ENCODE measurements at places on chromosomes 1 and 21. TPM values are rescaled to one million over a fixed set of nuclear protein-coding genes. Genes with fewer than 3 reads are reported as not detected.

DNA sequence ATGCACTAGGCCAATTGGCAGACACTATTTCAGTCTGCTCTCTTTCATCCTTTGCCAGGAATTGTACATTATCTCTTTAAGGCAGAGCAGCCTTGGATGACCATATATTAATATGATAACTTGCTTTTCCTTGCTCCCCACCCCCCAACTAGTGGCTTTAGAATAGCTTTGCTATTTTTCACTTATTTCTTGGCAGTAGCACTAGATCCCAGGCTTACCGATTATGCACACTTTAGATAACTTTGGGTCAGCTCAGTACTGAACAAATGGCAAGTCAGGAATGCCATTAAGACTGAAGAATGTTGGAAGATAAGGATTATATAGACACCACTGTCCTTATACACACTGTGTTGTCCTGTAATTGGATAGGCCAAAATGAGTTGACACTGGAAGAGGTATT lies 146.4 kb downstream of the FGGY start:
- no peak for DNase-seq

DNA sequence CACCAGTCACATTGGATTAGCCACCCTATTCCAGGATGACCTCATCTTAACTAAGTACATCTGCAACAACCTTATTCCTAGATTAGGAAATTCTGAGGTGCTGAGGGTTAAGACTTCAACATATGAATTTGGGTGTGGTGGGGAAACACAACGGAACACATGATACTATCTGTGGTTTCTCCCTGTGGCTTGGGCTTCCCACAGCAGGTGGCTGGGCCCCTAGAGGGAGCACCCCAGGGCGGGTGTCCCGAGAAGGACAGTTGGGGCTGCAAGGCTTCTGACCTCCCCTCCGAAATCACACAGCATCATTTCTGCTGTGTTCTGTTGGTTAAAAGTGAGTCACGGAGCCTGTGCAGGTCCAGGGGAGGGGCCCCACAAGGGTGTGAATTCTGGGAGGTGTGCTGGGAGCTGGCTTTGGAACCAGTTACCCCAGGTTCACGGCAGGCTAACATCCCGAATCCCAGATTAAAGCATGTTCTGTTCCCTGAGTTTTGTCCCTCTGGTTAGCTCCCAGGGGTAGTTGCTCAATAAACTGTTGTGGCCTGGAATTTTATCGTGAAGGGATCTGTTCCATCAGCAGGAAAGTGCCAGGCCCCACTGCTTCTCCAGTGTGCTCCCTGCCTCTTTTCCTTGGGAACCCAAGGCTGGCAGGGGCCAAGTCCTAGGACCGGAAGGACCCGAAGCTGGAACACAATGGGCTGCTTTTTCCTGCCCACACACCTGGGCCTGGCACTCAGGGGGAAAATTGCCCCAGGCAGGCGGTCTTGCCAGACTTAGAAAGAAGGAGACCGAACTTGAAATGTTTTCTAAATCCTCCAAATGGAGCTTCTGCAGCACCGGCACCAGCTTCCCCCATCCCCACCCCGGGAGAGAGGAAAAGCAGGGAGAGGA lies 154.0 kb upstream of the WNT4 start:
- no peak for DNase-seq

GRCh38 chr1:33918368-33918767 lies 54.5 kb downstream of the HMGB4 start:
- no peak for DNase-seq

GRCh38 chr1:3956527-3957170 lies 56.6 kb upstream of the C1orf174 start:
- DNase-seq: no peak

DNA sequence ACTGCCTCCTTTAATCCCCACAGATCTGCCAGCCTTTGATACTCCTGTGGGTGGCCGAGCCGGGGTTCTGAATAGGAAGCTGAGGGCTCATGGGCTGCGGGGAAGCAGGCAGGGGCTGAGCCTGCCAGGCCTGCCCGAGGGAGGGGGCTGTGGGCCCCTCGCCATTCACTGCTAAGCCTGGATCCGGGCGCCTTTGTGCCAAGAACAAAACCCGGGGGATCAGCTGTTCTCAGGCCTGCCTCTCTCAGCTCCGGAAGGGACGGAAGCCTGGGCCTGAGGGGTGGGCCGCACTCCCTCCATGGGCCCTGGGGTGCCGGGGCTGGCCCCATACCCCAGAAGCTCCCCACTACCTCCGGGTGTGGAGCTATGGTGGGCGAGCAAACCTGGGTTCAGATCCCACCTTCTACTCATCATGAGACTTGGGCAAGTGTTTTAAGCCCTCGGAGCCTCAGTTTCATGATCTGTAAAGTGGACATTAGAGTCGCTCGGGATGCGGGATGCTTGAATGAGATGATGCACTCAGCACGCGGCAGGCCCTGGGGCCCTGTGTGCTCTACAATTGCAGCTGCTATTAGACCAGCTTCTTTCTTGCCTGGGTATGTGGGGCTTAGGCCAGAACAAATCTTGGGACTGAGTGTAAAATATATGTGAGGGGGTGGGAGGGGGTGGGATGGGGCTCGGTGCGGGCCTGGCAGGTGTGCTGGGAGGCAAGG lies 19.2 kb upstream of the EPHA2 start:
- DNase-seq: no peak

DNA sequence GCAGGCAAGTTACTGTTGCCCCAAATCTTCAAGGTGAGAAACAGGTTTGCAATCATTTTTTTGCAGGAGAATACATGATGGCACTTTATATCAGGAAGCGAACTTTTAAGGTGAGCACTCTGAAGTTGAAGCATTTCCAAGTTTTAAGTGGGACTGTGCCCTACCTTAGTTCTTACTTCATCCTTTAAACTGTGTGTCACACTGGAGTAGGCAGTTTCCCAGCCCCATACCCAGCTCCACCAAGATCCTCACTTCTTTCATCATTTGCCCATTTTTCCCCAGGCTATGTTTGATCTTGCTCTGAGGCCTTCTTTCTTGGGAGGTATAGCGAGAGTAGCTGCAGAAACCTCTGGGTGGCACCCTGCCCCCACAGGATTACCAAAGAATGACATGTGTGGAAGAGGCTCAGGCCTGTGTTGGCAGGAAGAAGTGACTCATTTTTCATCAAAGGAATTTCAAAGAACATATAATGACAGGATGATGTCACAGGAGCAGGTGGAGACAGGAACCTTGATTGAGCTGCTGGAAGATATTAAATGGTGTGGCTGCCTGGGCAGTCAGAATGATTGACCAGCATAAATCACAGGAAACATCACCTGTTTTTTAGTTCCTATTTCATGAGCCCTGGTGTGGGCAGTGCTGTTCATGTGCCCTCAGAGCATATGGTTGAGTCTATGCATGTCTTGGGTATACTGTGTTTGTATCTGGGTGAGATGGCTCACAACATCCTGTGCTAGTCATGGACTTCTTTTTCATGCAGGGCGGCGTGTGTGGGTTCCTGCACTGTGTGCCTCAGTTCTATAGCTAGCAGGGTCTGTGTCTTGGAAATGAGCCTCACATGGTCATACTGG lies 20.8 kb upstream of the MACF1 start:
- DNase-seq: no peak

DNA sequence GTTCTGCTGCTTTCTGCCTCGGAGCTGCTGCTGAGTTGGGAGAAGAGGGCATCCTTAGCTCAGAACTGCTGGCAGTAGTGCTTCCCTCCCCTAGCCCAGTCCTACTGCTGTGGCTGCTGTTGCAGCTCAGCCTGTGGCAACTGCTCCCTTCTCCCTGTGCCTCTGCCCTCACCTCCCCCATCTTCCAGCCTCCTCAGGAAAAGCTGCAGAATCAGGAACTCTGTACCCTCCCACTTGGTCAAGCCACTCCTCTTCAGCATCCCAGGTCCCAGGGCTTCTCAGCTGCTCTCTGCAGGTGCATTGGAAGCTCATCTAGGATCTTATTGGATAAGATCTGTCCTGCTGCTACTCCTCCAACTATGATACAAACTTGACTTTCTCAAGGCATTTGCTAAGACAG lies 316.7 kb downstream of the BRINP2 start:
- DNase-seq: no peak

- DNase-seq: no peak
These were observed 25.9 kb downstream of the S100A6 start for GRCh38 chr1:153509729-153510354.

GRCh38 chr1:192378276-192378675 lies 61.5 kb downstream of the RGS21 start:
- DNase-seq: no peak

GRCh38 chr1:67644566-67644965 lies 40.4 kb upstream of the GADD45A start:
- DNase-seq: no peak

GRCh38 chr1:147545133-147545532 lies 3.8 kb downstream of the BCL9 start:
- DNase-seq: no peak

DNA sequence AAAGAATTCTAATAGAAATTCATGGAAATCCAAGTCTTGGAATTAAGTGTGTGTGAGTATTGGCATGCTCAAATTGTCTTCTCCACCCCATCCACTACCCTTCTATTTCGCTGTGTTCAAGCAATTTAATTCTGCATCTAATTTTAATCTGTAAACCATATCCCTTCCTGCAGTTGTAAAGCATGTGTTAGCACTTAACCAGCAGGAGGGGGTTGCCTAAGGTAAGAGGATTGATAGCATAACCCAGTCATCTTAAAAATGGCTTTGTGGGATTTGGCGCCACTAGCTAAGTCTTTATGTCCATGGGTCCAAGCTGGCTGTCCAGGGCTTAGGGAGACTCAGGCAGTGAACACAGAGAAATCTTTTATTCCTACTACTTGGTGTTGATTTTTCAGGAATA lies 210.3 kb downstream of the PTPRC start:
- no peak for DNase-seq

Gene LEPR
- total RNA-seq: 32.1 TPM

Gene DISP1
- total RNA-seq: 23.1 TPM

Gene CIART
- total RNA-seq: 2.4 TPM

Gene CTSK
- total RNA-seq: 161 TPM

Gene CD53
- 21.5 TPM for total RNA-seq
